GM23248 (cell line): ENCODE measurements at places on chromosomes 7 and 10.
A peak's percentile ranks its signal among the peaks of the same experiment; 100 is the strongest.

- DNase-seq, result no peak
Measured at GRCh38 chr10:79090134-79090803, 21.5 kb downstream of the ZMIZ1 start.

DNA sequence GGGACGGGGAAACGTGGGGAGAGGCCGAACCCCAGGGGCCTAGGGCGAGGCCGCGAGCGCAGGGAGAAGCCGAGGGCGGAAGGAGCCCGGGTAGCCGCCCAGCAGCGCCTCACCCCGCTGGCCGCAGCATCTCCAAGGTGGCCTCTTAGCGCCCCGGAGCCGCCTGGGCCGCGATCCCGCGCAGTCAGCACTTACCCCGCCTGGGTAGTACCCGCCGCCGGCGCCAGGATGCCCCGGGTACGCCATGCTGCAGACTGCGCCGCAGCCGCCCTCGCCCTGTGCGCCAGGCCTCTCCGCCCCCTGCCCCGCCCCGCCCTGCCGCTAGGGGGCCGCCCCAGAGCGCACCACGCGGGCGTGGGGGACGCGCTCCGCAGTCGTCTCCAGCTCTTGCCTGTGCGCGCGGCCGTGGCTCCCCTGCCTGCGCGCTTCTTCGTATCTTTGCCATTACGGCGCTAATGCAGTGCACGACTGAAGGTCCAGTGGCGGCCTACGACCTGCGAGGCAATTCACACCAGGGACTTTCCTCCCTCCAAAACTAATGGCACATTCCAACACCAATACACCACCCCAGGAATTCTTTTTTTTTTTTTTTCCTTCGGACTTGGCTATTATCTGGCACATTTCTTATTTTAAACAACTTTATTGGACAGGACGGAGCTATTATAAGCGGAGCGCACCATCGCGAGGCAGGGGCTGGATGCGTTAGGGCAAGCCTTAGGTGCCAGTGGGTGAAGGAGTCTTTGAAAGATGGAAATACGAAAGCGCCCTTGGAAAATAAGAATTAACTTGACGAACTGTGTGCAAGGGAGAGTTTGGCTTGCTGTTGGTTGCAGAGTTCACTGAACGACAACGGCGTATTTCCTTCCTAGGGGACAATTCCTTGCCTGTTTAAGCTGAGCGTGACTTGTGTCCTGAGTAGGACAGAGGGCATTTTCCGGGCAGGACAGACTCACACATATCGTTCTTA is at the start of gene SRI:
SRI (minus strand) TSS at position 258 of the 967 bp plus-strand sequence; CDS start at position 246, 12 bp downstream.
- peak; percentile 96 for DNase-seq

DNA sequence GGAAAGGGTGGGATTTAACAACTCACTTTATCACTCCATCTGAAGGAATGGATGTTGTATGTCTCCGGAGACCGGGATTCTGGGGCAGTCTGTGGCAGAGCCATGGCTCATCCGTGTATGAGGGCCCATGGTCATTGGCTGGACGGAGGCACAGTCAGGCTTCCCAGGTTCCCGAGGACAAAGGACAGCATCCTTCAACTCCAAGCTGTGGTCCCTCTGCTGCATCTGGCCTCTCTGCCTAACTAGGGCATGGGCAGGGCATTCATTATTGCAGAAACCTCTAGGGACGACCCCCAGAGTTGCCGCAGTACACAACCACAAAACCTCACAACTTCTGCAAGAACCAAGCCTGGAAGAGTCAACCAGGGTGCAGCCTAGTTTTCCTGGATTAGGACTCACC is 525.2 kb downstream of the GLRX3 start:
- no peak for DNase-seq

- no peak for DNase-seq
Measured at GRCh38 chr10:130048081-130048480, 62.5 kb downstream of the C10orf143 start.

- peak; percentile 61 for DNase-seq
Measured at GRCh38 chr10:47024399-47025252, 113.4 kb downstream of the PTPN20 start.

DNA sequence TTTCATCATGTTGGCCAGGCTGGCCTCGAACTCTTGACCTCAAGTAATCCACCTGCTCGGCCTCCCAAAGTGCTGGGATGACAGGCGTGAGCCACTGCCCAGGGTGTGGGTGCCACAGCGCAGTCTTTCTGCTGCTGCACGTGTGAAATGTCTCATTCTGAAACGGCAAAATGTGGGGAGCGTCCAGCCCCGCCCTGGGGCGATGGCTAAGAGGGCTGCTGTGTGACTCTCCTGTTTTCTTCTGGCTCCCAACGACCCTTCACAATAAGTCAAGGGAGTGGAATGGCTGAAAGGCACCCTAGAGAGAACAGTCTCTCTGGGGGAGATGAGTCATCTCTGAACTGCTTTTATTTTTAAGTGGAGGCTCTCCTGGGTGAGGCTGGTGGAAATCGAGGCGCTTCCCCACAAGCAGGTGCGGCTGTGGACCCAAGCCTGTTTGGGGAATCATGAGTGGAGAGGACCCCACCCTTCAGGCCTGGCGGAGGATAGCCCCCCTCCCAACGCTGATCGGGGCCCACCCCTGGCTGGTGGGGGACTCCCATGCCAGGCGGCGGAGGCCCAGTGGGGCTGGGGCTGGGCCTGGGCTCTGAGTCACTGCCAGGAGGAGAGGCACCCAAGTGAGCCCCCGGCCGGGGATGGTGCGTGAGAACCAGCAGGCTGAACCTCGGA is 18.0 kb downstream of the ADAP1 start:
- DNase-seq, result peak; percentile 48

GRCh38 chr7:40876601-40877000 is 741.8 kb downstream of the SUGCT start:
- DNase-seq, result no peak

GRCh38 chr7:102155821-102156441 is 130.7 kb upstream of the SH2B2 start:
- DNase-seq, result no peak

- DNase-seq, result no peak
Measured at GRCh38 chr7:104012835-104013234, 23.4 kb upstream of the RELN start.

DNA sequence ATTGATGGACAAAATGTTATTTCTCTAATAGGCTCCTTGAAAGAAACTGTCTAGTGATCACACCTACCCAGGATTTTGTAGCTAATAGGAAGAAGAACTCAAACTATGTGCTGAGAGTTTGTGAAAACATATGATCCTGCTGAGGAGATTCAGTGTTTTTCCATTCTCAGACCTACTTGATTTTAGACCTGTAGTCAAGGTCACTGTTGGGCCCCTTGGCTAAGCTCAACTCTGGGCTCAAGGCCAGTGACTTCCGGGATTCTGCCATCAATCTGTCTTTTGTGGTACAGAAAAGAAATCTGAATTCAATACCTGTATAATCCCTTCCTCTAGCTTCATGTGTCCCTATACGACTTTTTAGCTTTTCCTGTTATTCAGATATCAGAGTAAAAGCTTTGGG is 79.7 kb upstream of the FERD3L start:
- DNase-seq, result no peak

DNA sequence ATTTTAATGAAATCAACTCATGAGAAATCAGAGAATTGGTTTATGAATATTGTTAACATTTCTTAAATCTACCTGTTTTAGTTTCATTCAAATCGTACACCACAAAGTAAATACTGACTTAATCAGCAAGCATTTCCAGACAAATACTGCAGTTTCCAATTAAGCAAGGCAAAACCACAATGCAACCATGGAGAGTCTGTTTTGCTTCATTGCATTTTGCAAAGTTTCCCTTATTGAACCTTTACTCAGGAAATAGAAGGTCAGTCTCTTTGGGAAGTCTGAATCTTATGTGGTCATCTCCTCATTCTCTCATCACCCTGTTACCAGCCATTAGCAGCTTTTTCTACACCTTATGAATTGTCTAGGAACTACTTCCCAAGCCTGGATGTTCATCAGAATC is 400.5 kb downstream of the IPMK start:
- no peak for DNase-seq

DNA sequence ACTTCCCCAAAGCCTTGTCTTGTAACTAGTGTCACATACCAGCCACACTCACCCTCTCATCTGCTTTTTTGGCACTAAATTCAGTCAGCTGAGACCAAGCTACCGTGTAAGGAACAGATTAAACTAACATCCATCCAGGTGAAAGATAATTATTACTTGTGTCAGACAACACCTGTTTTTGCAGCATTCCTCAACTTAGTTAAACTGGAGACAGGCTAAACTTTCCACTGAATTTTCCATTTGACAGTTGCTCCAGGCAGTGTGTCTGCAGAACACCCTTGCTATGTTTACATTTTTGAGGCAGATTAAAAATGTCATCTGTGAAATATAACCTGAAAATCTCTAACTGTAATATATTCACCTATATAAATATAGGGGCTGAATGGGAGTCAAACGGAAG is 73.6 kb downstream of the CYP26A1 start:
- DNase-seq, result no peak

- no peak for DNase-seq
Measured at GRCh38 chr10:125154529-125154928, 5.8 kb downstream of the CTBP2 start.

GRCh38 chr10:120423431-120424197 is 33.4 kb upstream of the PLPP4 start:
- DNase-seq, result peak; percentile 94

GRCh38 chr7:191981-192649 is at the start of gene FAM20C:
Gene FAM20C, plus strand, starts transcription at chr7:192571. Its CDS starts 629 bp downstream, at chr7:193200.
- DNase-seq, result peak; percentile 97

- no peak for DNase-seq
Measured at GRCh38 chr10:133277277-133277992, 767 bp upstream of the ADAM8 start.

DNA sequence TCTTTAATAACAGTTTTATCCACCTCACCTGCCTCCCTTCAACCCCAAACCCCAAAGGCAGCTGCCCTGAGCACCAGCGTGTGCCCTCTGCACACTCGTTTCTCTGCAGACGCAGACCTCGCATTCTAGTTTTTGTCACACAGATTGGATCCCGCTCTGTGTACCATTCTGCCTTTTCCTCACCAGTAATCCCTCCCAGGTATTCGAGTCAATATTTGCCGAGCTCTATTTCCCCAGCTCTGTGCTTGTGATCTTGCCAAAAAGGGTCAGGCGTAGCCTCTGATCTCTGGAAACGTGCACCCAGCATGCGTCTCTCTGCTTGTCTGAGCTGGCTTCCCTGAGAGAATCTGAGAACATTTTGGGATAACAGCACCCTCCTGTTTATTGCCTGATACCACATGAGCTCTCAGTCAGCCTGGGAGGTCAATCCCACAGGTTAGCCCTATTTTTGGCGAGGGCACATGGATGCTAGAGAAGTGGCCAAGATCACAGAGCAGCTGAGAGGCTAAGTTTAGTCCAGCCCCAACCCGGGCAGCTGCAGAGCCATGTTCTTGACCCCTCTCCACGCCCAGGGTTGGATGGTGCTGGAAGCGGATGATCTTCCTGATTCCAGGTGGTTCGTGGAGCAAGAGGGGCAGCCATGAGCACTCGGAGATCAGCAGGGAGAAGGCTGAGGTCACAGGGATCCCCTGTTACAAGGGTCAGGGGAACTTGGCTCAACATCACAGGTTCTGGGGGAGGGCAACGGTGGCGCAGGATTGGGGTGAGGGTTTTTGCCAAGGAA is 29.1 kb downstream of the FOXL3 start:
- DNase-seq, result no peak

- no peak for DNase-seq
Measured at GRCh38 chr10:15053061-15053460, 9.3 kb downstream of the OLAH start.

- DNase-seq, result no peak
Measured at GRCh38 chr7:65978891-65979582, 3.0 kb downstream of the GUSB start.

GRCh38 chr10:47081264-47081663 is 170.0 kb downstream of the PTPN20 start:
- DNase-seq, result no peak

DNA sequence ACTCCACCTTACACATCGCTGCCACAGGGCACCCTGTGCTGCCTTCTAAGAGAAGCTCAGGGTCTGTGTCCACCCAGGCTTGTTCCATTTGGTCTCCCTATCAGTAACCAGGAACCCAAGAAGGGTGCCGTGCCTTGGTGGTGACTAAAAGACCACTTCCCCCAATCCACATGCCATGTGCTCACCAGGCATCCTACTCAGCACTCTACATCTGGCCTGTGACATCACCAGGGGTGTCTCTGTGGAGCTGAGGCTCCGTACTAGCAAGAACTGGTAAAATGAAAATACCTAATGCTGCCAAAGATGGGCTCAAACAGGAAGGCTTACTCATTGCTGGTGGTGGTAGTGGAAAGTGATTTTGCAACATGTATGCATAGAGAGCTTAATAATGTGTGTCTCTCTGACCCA is 19.0 kb upstream of the C10orf71 start:
- DNase-seq, result peak; percentile 90

GRCh38 chr10:46555713-46556514 is 544 bp downstream of the GPRIN2 start:
- no peak for DNase-seq

GRCh38 chr10:5627486-5628044 is 38.8 kb downstream of the ASB13 start:
- no peak for DNase-seq

- DNase-seq, result no peak
Measured at GRCh38 chr10:21702633-21703111, 168.6 kb downstream of the MLLT10 start.

- no peak for DNase-seq
Measured at GRCh38 chr10:649445-649797, 40.0 kb downstream of the DIP2C start.

DNA sequence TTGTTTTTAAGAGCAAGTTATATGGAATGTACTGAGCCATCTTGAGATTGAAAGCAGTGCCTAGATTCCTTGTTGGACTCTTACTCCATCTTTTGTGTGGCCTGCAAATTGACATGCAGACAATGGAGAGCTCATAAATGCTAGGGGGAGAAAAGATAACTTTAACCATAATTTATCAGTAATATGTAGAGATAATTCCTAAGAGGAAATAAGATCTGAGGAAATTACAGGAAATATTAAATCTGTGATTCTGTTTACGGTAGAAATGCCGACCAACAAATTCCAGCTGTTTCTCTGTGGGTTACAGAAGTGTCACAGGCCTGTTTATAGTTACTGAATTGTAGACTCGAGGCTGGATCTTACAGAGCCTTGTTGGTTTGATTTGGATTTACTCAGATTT is 348.0 kb downstream of the SUGCT start:
- DNase-seq, result no peak

- DNase-seq, result no peak
Measured at GRCh38 chr10:71962901-71963300, 1.3 kb upstream of the CHST3 start.

GRCh38 chr7:81682873-81683272 is 87.0 kb downstream of the HGF start:
- DNase-seq, result no peak

GRCh38 chr10:16292366-16292765 is 144.4 kb upstream of the PTER start:
- DNase-seq, result no peak

GRCh38 chr10:86803156-86803555 is 46.7 kb downstream of the BMPR1A start:
- peak; percentile 24 for DNase-seq

DNA sequence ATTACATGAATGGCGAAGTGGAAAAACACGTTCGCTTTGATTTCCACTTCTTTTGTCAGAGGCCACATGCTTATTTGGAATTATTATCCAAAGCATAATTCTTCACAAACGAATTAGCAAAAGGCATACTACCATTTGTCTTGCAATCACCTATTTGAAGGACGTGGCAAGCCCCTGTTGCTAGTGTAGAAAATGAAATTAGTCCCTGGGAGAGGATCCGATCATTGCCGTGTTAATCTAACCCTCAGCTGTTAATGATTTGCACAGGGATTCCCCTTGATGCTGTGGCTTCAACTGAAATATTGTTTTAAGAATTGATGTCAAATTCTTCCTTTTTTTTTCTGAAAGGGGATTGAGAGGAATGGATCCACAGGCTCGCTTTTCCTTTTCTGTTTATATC is 4.6 kb downstream of the AGMO start:
- DNase-seq, result no peak

- peak; percentile 23 for DNase-seq
Measured at GRCh38 chr7:36315309-36315944, 74.2 kb upstream of the ANLN start.
